ENCODE measurements at places on chromosomes 12 and 14.

DNA sequence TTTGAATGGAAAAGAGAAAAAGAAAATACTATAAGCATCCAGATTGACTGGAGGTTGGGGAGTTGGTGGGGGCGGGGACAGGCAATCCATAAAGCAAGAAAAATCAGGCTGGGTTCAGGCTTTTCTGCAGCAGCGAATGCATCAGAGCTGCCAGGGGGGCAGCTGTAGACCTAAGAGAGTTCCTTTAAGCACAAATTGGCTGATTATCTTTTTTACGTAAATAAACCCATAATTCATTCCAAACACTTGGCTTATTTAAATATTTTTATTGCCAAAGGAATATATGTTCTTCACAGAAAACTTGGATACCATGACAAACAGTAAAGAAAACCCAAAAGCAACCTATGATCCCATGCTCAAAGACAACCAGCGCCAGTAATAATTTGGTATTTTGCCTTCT is 10.2 kb downstream of the BDKRB2 start:
- no peak for DNase-seq

DNA sequence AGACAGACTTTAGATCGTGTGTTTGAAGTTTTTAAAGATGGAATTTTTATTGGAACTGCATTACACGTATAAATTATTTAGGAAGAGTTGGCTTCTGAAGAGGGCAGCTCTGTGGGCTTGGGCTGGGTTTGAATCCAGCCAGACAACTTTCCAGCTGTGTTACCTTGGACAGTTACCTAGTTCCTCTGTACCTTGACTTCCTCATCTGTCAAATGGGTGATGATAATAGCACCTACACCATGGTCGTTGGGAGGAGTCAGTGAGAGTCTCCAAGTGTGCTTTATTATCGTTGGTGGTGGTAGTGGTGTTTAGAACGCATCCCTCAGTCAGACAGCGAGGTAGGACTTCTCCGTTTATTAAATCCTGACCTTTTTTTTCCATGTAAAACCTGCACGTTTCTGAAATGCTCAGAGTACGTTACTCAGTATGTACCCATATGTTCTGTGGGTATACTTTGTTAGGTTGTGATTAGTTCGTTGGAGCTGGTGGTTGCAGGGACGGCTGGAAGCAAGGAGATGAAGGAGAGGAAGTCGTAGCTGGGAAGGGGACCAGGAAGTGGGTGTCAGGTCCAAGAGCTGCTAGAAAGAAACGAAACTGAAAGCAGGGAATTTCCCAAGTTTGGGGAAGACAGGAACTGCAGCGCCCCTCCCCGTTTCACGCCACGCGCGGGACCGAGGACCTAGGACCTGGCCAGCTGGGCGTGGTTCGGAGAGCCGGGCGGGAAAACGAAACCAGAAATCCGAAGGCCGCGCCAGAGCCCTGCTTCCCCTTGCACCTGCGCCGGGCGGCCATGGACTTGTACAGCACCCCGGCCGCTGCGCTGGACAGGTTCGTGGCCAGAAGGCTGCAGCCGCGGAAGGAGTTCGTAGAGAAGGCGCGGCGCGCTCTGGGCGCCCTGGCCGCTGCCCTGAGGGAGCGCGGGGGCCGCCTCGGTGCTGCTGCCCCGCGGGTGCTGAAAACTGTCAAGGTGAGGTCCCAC is at the start of gene OAS3:
Gene OAS3 (plus strand): TSS at position 734 of the 979 bp plus-strand sequence. CDS start 57 bp downstream, at position 791.
- peak; percentile 21 for DNase-seq

GRCh38 chr14:69675245-69675583 is 63.8 kb downstream of the SUSD6 start:
- no peak for DNase-seq

GRCh38 chr14:98240376-98240775 is 1031.6 kb downstream of the BCL11B start:
- DNase-seq: no peak

DNA sequence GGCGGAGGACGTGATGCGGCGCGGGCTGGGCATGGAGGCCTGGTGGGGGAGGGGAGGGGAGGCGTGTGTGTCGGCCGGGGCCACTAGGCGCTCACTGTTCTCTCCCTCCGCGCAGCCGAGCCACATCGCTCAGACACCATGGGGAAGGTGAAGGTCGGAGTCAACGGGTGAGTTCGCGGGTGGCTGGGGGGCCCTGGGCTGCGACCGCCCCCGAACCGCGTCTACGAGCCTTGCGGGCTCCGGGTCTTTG is 303 bp downstream of the GAPDH start:
- no peak for DNase-seq

- DNase-seq: no peak
Measured at GRCh38 chr12:96212456-96213375, 18.5 kb downstream of the ELK3 start.

GRCh38 chr12:50556273-50556672 is 51.5 kb downstream of the DIP2B start:
- DNase-seq: no peak

DNA sequence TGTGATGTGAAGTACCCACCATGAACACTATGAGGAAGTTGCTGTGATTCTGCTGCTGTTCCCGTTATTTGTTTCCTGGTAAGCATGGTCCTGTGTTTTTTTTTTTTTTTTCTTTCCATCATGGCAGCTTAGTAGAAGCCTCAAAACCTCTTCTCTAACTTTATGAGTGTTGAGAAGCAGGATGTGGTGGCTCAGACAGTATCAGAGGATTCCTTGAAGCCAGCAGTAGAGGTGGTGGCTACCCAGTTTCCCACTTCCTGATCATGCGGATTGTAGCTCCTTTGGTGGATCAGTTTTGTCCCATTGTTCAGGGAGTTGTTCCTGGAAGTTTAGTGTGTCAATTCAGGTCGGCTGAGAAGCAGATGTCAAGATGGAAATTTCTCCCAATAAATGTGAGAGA is 175.8 kb downstream of the ATP23 start:
- no peak for DNase-seq

DNA sequence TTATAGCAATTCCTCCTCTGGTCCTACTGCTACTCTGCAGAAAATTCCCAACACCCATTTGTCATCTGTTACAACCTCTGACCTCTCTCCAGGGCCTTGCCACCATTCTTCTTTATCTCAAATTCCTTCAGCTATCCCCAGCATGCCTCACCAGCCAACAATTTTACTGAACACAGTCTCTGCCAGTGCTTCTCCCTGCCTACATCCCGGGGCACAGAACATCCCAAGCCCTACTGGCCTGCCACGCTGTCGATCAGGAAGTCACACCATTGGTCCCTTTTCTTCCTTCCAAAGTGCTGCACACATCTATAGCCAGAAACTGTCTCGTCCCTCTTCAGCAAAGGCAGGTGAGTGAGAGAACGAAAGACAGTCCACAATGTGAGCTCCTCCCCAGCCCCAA is 122.1 kb downstream of the TTLL5 start:
- DNase-seq: no peak

DNA sequence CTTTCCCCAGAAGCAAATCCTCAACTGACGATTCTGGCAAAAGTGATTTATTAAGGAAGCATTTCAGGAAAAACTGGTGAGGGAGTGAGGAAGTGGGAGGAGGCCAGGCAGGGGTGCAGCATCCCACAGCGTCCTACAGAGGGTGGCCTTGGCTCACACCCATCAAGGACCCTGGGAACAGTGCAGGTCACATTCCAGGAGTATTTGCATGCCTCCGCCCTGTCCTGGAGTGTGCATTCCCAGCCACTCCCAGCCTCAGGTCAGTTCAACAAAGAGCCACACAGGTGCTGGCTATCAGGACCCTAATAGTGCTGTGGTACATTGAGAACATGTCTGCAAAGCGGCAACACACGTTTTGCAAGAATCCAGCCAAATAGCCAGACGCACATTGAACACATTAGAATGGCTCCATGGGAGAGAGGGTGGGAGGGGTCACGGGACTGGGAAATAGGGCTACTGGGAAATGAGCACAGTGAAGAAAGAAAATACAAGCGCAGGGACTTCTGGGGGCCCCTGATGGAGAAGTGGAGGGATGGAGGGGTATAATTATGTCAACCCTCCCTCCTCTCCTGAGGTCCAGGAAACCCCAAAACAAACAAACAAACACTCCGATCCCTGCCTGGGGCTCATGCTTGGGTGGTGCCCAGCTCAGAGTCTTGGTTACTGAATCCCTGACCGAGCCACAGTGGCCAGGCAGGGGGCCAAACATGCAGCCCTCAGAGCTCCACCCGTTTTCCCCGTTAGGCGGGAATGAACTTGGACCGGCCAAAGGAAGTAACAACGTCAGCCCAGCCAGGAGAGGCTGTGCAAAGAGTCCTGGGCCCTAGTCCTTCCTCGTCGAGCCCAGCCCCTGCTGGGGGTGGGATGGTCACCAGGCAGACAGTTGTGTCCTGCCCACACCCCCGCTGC is 36.5 kb downstream of the CMKLR1 start:
- no peak for DNase-seq

- no peak for DNase-seq
Measured at GRCh38 chr12:99387661-99388060, 259.9 kb upstream of the GARIN6 start.

DNA sequence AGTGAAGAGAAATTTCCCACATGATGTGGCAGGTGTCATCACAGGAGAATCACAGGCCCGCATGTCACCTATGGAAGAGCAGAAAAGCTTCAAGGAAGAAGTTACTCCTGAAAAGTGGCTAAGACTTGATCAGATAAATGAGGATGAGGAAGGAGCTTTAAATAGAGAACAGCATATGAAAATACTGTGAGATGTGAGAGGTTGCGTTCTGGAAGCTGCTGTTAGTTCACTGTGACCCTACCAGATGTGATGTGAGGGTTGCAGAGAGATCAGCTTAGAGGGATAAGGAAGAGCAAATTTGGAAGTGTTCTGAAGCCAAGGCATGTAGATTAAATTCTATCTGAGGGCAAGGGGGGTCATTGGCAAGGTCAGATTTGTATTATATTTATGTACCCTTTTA is 17.1 kb downstream of the ERP27 start:
- DNase-seq: no peak
